NCI-H2029 (cell line): ENCODE measurements at places on chromosomes 11 and 22.
A peak's percentile ranks its signal among the peaks of the same experiment; 100 is the strongest.

GRCh38 chr11:27380771-27381170, 17.8 kb upstream of the CCDC34 start:
- no peak for DNase-seq

- DNase-seq: no peak
Observed at GRCh38 chr11:113885897-113886296, 10.5 kb upstream of the USP28 start.

- DNase-seq: no peak
Observed at GRCh38 chr22:47328550-47329243, 566.2 kb downstream of the TBC1D22A start.

- DNase-seq: no peak
Observed at GRCh38 chr11:507727-508515, 879 bp upstream of the RNH1 start.

GRCh38 chr11:27234043-27234668, 128.9 kb downstream of the CCDC34 start:
- no peak for DNase-seq

GRCh38 chr11:86116386-86116726, 47.5 kb upstream of the PICALM start:
- DNase-seq: no peak

DNA sequence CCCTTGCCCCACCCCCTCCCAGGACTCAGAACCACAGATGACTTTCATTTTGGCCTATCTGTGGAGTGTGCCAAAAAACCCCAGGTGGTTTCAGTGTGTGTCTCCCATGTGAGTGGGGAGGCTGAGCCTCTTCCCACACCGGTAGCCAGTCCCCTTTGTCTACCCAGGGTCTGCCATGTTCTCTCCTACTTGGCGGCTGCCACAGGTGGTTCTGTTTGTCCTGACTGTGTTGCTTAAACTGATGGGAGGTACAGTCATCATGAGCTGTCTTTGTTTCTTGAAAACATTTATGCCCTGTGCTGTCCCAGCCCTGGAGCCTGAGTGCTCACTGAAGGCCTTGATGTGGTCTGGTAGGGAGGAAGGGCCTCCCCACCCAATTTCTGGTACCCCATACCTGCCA, 39.7 kb upstream of the SUSD2 start:
- peak; percentile 26 for DNase-seq

DNA sequence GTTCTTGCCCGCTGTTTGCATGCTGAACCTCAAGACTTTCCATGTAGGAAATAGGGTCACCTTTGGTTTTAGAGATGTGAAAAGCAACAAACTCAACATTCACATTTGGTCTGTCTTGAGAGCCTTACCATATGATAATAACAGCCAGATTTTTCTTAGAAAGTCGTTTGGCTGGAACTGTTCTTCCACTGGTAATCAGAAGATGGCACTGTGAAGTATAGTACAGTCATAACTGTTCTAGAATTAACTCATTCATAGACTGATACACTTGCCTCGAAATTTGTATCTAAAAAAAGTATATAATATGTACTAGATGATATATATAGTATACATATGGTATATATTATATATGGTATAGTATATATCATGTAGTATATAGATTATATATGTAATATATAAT, 12.3 kb downstream of the LUZP2 start:
- no peak for DNase-seq

- no peak for DNase-seq
Observed at GRCh38 chr11:102431404-102431803, 21.2 kb downstream of the TMEM123 start.

GRCh38 chr11:78076733-78077403, 2.8 kb downstream of the NDUFC2 start:
- DNase-seq: peak; percentile 68

DNA sequence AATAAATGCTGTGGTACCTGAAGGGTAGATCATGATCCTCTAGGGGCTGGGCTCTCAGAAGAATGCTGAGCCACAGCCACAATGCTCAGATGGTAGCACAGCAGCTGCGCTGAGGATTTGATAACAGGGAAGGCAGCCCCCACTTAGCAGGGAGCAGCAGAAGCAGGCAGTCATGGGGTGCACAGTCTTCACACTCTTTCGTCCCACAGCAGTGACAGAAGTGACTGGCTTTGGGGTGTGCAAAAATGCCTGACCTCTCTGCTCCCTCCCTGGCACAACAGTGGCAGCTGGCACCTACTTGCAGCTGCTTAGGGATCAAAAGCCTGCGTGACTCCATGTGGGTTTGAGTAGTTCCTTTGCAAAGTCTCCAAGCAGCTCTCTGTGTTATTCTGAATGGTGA, 1349.8 kb upstream of the RAG2 start:
- no peak for DNase-seq

DNA sequence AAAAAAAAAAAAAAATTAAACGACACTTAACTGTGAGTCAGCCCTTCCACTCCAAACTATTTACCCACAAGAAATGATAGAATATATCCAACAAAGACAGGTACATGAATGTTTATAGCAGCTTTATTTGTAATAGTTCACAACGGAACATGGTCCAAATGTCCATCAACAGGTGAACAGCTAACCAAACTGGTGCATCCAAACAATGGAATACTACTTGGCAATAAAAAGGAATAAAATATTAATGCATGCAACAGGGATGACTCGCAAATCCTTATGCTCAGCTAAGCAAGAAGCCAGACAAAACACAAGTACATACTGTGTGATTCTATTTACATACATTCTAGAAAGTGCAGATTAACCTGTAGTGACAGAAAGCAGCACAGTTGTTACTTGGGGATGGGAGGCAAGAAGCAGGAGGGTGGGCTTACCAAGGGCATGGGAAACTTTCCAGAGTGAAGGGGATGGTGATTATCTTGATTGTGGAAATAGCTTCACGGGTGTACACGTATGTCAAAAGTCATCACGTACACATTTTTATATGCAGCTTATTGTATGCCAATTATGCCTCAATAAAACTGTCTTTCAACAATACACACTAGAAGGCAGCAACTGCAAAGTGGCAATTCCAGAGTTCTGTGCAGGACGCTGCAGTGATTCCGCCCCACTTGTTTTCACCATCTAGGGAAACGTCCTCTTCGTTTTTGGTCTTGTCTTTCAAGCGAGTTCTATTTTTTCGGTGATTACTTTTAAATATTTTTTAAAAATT, 6.7 kb upstream of the SF1 start:
- DNase-seq: no peak

DNA sequence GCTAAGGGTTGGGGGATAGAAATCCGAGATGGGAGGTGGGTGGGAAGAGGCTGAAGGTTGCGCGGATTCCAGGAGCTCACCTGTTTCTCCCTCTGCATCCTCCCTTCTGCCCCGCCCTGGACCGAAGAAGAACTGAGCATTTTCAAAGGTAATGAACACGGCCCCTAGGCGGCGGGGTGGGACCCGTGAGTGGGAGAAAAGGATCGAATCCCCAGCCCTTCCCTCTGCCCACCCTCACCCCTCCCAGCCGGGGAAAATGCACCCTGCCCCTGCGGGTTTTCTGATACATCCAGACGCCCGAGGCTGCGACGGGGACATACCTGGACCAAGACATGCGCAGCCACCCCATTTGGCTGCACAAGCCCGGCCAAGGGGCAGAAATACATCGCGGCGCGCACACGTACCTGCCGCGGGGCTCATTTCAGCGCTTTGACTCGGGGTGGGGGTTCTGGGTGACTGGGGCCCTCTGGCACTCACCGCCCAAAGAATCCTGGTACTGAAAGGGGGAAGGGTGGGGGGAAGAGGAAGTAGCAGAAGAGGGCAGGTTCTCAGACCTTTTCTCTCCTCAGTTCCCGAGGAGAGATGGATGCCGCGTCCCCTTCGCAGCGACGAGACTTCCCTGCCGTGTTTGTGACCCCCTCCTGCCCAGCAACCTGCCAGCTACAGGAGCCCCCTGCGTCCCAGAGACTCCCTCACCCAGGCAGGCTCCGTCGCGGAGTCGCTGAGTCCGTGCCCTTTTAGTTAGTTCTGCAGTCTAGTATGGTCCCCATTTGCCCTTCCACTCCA, 6.0 kb downstream of the VSIG2 start:
- DNase-seq: no peak

- peak; percentile 88 for DNase-seq
Observed at GRCh38 chr11:75592715-75593114, 30.7 kb downstream of the SERPINH1 start.

DNA sequence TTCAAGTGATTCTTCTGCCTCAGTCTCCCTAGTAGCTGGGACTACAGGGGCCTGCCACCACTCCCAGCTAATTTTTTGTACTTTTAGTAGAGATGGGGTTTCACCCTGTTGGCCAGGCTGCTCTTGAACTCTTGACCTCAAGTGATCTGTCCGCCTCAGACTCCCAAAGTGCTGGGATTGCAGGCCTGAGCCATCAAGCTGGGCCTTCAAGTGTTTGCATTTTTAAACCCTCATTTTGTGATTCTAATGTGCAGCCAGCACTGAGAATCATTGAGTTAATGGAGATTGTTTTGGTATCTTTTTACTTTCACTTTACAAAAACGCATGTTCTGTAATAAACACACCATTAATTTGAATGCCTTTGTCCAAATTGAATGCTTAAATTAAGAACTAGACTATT, 3.4 kb downstream of the TYR start:
- no peak for DNase-seq

DNA sequence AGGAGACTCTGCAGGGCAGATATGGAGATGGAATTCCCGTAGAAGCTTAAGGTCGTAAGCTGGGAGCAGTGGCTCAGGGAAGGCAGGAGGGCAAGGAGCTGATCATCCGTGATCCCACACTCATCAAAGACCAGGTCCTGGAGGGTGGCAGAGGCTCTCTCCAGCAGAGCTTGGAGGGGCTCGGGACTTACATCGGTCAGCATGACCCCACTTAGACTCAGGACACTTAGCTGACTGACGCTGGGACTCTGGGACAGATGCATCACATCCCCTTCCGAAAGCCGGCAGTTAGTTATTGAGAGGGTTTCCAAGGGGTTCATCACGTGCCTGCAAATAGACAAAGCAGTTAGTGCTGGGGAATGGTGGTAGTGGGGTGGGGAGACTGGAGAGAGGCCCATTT, 10.7 kb downstream of the PRAME start:
- DNase-seq: no peak

DNA sequence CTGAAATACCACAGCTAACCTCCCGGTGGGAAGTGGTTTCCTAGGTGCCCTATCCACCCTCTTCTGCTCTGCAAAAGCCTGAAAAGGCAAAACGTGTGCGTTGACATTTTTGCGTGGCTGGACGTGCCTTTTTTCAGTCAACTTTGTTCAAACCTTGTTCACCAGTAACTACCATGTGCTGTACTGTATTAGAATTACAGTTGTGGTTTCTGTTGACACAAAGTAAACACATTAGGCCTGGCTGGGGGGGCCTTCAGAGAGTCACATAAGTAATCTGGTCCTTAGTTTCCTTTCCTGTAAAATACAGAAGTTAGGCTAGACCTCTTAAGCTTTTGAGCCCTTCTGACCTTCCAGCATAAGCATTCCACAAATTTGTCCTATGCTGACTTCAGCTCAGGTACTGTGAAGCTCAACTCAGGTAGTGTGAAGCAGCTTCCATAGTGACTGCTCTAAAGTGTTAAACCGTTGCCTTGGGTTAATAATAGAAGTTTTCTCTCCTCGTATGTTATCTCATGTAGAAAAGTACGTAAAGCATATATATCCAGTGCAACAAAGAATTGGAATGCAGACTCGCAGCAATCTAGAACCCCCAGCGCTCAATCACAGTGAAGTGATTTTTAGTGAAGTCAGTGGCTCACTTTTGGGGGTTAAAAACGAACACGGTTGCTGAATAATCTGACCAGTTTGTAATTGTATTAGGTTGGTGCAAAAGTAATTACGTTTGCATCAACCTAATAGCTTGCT, 1.8 kb downstream of the EWSR1 start:
- no peak for DNase-seq

DNA sequence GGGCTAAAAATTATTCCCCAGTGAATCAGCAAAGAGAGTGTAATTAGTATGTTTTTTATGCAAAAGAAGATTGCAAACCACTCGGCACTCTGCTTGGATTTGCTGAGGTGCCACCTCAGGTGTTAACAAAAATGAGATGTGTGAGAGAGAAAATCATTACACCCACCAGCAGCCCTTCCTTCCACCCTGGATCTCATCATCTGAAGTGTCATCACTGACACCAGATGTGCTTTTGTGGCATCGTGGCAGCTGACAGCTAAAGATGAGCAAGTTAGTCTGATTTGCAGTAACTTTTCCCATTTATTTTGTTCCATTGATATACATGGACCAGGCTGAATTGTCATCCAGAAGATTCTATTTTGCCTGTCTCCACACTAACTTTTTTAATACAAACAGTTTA, 44.6 kb upstream of the PAK1 start:
- DNase-seq: no peak

GRCh38 chr11:12963051-12963450, 46.1 kb upstream of the RASSF10 start:
- DNase-seq: no peak

- no peak for DNase-seq
Observed at GRCh38 chr11:86688398-86689179, 16.2 kb upstream of the ME3 start.

- no peak for DNase-seq
Observed at GRCh38 chr22:25282671-25283561, 63.5 kb downstream of the CRYBB2 start.

DNA sequence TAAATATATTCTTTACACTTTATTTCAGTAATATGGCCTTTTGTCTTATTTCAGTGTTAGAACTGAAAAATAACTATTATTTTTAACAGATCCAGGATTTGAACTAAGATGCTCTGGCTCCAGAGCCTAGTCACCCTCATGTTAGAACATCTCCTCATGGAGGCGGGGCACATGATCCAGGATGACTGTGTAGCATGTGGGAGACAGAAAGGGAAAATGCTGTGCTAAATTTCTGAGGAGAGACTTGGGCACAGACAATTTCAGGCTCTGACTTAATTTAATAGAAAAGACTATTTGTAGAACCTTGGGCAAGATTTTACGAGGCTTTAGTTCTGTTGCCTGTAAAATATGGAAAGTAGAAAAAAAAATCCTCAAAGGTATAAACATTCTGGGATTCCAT, 24.1 kb downstream of the CTSC start:
- no peak for DNase-seq

DNA sequence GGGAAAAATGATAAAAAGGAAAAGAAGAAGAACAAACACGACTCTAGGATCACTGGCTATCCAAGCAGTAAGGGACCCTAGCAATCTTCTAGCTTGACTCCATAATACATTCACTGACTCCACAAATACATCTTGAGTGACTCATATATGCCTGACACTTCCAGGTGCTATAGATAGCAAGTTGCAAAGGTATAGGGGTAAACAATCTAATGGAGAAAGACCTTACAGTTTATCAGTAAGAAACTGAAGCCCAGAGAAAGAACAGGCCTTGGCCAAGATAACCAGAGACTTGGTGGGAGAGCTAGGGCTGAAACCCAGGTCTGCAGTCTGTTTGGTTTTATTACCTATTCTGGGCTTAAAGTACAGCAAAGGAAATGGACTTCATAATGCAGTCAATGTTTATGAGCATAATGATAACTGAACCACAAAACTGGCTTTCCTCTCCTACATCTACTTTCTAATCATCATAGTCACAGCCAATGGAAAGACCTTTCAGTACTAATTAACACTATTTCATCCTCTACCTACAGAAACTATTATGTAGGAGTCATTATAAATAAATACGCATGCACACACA, 19.7 kb upstream of the SLC5A1 start:
- DNase-seq: no peak

GRCh38 chr22:26725012-26725676, 67.8 kb downstream of the MIAT start:
- no peak for DNase-seq
